ENCODE measurements at places on chromosomes 3 and 15.

DNA sequence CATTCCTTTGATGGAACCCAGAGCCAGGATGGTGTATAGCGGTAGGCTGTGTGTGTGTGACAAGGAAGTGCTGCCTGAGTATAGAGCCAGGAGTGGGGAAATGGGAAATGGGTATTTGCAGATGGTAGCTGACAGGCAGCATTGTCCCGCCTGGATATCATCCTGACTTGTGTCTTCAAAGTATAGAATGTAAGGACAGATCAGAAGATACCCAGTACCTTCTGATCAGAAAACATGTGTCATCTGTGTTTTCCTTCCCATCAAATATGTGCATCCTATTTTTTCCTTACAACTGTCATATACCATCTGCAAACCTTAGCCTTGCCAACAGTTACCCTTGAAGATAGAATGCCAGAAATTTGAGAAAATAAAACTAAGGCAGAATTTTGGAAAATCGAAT is 146.2 kb upstream of the CBLB start:
- DNase-seq: no peak

DNA sequence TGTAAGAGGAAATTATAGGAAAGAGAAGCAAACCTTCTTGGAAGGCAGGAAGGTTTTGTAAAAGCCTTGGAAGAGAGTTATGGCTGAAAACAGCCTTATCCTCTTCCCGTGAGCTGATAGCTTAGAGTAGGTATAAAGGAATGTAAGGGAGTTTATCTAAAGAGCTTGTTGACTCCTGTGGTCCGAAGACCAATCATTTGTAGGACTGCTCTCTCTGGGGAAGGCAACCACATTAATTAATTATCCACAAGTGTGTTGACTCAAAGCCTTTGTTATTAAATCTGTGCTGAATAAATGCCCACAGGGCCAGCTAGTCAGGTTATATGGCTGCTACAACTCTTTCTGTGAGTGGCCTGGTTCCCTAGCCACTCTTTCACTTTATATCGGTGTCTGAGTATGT is 452.1 kb upstream of the RASGRP1 start:
- DNase-seq: no peak

DNA sequence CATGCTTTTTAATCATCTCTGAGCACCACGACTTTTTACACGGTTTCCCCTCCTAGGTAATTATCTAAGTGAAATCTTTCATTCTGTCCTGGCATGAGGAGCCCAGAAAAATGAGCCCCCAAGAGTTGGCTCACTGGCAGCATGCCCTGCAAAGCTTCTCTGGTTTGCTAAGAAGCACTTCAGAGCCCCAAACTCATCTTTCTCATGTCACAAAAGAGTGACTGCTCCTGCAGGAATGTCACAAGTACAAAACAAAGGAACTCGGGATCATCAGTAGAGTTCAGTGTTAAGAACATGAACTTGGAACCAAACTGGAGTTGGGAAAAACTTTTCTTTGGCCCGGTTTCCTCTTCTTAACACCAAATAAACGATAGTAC is 123.9 kb downstream of the FOXB1 start:
- no peak for DNase-seq

DNA sequence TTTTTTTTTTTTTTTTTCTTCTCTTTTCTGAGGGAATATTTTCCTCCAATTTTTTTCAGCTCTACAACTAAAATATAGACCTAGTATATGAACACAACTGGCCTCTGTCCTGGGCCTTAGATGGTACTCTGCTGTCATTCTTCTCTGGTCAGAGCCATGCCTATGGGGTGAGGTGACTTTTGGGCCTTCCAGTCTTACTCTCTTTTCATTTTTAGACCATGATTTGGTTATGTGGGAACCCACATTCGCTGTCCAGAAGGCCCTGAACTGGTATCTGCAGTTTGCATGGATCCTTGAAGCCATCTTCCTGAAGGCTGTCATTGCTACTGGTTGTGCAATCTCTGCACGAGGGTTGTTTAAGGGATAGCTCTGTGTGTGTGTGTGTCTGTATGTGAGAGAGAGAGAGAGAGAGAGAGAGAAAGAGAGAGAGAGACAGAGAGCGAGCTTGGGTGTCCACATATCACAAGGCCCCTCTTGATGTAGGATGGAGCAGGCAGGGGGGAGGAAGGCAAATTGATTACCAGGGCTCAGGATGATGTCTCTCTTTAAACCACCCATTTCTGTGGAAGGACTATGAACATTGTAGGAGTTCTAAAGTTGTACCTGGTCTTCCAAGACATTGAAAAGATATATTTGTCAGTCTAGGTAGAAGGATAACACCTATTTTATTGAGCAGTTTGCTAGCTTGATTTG is 6.9 kb downstream of the TGFBR2 start:
- DNase-seq: no peak

All from NCI-H2107 (cell line).